NCI-H187 (cell line): ENCODE measurements at places on chromosomes 11 and 22.
A peak's percentile ranks its signal among the peaks of the same experiment; 100 is the strongest.

GRCh38 chr11:87198266-87198881 is 160.6 kb downstream of the TMEM135 start:
- no peak for DNase-seq

DNA sequence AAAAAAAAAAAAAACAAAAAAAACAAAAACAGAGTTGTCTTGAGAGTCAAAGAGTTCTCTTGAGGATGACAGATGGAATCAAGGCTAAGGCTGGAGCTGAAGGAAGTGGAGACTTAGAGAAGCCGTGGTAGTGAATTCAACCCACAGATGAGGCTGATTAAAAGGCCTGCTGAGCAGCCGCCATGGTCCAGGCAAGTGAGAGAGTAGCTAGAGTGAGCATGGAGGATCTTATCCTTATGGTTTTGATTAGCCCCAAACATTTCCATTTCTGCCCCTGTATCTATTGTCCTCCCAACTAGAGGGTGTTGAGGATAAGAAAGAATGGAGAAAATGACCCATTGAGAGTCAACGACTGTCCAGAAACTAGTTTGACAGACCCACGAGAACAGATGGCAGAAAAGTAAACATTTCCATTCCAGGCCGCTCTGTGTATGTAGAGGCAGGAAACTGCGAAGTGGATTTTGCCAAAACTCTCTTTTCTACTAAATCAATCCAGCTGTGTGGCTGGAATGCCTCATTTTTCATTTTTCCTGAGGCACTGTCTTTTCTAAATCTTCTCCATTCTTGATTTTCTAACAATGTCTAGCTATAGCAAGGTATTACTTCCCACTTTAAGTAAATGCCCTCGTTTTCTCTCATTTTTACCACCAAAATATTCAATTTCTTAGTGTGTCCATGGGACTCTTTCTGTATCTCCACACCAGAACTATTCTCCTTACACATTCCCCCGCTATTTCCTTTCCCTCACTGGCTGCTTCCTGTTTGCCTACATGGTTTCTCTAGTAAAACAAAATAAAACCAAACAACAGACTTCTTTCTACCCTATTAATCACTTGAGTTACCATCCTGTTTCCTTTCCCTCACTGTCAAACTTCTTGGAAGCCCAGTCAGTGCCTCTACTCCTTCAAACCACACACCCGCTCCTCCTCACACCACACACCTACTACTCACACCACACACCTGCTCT is 5.4 kb upstream of the MMP8 start:
- DNase-seq, result no peak

DNA sequence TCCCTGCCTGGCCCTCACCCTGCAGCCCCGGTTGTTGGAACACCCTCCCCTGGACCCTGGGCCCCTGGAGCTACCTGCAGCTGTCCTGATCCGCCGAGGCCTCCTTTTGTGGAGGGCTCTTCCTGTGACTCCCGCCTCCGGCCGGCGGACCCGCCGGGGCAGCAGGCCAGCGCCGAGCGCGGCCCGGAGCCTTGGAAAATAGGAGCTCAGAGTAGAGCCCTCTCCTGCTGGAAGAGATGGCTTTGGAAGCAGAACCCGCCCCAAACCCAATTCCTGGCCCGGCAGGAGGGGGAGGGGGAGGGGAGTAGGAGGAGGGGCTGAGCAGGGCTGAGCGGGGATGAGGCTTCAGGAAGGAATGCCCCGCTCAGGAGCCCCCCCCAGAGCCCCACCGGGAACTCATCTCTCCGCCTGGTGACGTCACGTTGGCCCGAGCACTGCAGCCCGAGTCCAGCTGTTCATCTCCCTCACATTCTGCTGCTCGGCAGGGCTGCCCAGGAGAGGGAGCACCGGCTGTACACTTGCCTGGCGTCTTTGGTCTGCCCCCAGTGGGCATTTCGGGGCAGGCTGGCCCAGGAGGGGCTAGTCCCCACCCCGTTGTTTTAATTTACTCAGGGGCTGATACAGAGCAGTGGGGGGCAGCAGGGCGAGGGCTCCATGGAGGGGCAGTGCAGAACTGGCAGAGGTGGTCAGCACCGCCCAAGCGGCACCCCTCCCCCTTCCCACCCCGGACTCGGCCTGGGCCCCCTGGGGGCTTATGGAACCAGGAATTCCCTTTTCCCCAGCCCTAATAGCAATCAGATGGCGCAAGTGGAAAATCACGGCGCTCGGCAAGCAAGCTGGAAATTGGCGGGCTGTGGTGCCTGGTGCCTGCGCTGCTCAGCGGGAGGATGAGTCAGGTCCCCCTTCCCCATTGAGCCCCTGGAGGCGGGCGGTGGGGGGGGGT is at the start of gene MRGPRF:
TSS of gene MRGPRF (minus strand) at position 238 of the 943 bp plus-strand sequence. CDS start 3,345 bp downstream, outside the sequence.
- no peak for DNase-seq

GRCh38 chr11:363948-364761 is 5.1 kb upstream of the B4GALNT4 start:
- DNase-seq, result peak; percentile 34
